ENCODE measurements at places on chromosomes 5 and 9. TPM values are rescaled to one million over a fixed set of nuclear protein-coding genes. Genes with fewer than 3 reads are reported as not detected.

- DNase-seq, result no peak
Measured at GRCh38 chr9:105621001-105621400, 41.3 kb upstream of the TAL2 start.

DNA sequence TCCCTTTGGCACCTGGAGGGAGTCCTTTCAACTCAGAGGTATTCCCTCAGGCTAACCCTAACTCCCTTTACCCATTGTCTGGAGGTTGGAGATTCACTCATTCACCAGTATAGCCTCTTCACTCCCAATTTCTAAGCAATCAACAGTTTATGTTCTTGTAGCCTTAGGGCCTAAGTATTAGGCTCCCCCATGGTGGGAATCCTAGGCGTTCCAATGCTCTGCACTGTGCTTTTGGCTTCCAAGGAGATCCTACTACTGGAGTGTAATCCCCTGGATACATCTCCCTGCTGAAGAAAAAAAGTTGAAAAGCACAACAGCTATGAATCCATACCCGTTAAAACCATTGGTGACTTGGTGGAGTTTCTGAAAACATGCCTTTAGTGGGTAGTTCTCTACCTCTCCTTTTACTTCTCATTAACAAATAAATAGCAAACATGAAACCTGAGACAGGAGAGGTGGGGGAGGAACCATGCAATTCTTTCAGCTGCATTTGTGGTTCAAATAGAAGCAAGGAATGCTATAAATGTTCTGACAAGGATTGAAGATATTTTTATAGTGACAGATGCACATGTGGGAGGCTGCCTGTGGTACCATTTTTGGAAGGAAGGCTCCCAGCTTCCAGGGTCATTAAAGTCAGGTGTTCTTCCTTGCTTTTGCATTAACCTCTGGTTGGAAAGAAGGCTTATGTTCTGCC lies 397.1 kb downstream of the DMAC1 start:
- no peak for DNase-seq

DNA sequence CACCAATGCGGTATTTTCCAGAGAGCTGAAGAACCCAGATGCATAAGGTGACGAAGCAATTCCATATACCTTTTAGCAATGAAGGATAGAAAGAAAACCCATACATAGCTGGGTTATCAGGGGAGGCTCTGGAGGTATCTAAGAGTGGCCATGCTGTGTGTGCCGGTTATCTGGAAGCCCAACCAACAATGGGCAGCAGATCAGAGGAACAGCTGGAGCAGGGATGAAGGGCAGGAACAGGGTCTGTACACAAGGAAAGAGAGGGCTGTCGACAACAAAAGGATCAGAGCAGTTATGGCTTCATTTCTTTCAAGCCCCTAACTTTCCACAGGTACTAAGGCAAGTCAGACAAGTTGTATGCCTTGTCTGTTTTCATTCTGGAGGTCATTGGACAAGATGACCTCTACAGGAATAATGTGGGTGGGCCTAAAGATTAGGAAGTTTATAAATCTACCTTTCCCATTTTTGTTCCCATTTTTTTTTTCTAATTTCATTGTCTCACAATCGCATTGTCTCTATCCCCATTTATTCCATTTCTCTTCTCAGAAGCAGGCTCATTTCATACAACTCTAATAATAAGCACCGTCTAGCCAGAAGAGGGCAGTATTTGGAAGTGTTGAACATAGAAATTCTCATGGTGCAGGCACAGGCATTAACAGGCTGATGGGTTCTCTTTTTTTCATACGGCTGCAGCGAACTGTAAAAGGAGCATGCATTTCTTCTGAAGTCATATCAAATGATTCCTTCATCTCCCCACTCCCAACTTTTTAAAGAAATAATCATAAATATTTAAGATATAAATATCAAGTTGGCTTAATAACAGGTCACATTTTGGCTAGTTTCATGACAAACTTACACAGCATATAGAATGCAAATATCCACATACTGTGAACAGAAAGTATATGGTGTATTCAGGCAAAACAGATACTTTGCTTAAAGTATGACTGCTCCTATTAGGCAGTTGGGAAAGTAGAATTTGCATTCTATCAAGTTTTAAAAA lies 63.5 kb downstream of the ZNF474 start:
- DNase-seq, result no peak

DNA sequence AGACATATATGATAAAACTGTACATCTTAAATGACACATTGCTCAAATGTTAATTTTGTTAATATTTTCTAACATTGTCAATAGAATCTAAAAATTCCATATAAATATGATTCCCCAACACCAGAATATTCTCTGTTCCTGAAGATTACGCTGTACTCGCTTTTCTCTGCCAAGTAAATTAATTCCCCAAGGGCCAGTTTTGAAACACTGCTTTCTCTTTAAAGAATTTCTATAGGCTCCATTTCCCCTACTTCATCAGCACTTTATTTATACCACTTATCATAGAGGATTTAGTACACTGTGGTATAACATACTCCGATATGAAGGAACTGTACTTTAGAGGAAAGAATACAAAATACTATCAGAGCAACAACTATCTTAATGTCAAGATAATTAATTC lies 101.4 kb upstream of the ACOT12 start:
- DNase-seq, result no peak

GRCh38 chr9:111588846-111589245 lies 10.6 kb downstream of the PTGR1 start:
- DNase-seq, result no peak

- DNase-seq, result no peak
Measured at GRCh38 chr9:18261181-18261580, 212.8 kb upstream of the ADAMTSL1 start.

GRCh38 chr9:86713970-86714369 lies 233.3 kb downstream of the GAS1 start:
- no peak for DNase-seq

GRCh38 chr9:14981291-14981950 lies 71.2 kb upstream of the FREM1 start:
- DNase-seq, result no peak

DNA sequence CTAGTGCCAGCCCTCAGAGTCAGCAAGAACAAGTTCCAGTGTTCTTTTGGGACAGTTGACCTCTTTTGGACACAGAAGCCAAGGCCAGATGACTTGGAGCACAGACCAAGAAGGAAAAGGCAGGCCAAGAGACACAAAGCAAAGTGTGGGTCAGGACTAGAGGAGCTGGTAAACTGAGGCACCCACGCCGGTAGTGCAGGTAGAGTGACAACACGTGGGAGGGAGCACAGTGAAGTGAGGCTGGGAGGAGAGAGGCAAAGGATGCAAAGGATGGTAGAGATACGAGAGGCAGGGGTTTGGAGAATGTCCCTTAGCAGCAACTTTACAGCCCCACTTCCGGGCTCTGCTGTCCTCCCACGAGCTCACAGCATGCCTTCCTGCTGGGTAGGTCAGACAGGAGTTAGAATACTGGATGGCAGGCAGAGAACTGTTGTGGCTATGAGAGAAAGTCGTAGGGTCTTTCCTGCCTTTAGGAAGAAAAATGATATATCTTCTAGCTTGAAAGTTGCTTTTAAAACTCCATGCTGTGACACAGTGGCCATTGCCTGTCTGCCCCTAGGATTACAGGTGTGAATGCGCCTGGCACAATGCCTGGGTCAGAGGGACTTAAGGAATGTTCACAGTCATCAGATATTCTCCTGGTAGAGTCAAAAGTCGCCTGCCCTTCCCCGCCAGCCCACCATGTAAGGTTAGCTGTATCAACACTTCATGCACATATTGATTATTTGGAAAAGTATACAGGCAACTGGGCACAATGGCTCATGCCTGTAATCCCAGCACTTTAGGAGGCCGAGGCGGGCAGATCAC lies 97.9 kb downstream of the PDE8B start:
- DNase-seq, result no peak

The SKIC3 gene
- 216 TPM for total RNA-seq

The ENHO gene
- 37.6 TPM for total RNA-seq

The GFPT2 gene
- 11.4 TPM for total RNA-seq
